ENCODE measurements at places on chromosomes 6 and 20.

DNA sequence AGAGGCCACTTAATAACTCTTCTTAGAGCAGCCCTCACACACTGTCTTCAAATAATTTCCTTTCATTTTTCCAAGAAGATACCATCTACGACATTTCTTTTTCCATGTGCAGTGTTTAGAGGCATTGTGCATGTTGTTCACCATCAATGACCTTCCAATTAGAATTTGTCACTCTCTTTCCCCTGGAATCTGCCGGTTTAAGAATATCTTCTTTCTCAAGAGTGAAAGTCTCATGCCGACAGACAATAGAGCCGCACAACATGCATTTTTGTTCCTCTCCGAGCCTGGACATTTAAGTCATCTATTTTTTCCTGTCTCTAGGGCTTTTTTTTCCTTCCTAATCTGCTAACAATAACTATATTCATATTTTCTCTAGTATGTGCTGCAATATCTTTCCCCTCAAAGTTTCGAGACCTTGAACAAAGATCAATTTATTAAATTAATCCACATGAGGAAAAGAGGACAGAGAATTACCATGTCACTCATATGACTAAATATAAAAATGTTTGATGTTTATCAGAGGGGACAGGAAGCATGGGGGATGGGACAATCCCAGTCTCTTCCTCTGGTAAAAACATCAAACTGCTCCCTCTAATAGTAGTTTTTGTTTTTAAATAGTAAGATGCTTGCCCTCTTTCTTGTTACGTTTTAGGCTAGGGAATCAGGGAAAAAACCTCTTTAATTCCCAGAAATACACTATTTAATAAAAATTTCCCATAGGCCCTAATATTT, 893.4 kb downstream of the C6orf118 start:
- DNase-seq = no peak

GRCh38 chr20:44020406-44021148, 105.9 kb downstream of the TOX2 start:
- no peak for DNase-seq

DNA sequence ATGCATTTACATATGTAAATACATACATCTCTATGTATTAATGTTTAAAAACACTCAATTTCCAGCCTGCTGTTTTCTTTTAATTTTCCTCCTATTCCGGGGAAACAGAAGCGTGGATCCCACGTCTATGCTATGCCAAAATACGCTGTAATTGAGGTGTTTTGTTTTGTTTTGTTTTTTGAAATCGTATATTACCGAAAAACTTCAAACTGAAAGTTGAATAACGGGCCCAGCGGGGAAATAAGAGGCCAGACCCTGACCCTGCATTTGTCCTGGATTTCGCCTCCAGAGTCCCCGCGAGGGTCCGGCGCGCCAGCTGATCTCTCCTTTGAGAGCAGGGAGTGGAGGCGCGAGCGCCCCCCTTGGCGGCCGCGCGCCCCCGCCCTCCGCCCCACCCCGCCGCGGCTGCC, 355 bp upstream of the BMP2 start:
- no peak for DNase-seq

GRCh38 chr6:144725736-144726522, 440.8 kb downstream of the UTRN start:
- DNase-seq = no peak

- peak; percentile 90 for DNase-seq
These were observed 76.6 kb upstream of the CST7 start for GRCh38 chr20:24872291-24873024.

- no peak for DNase-seq
These were observed 13.2 kb downstream of the QKI start for GRCh38 chr6:163427498-163428254.

DNA sequence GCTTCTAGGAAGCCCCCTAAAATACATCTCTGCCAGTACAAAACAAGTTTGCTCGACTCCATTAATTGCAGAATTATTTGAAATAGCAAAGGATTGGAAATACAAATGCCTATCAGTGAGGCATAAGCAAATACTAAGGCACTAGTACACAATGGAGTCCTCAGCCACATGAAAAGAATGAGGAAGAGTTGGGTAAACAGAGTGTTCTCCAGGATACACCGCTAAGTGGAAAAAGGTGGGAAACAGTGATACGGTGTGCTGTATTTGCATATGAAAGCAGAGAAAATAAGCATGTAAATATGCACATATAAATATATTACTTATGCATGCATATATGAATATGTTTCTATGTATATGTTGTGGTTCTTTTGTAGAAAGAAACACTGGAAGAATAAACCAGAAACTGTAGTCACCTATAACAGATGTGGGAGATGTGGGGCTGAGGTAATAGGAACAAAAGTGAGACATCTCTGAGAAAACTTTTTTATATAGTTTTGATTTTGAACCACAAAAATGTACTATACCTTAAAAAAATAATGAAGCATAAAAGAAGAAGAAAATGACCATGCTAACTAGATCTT, 143.4 kb upstream of the MYLIP start:
- no peak for DNase-seq

- no peak for DNase-seq
These were observed 565.1 kb downstream of the C6orf118 start for GRCh38 chr6:164744301-164744700.

- DNase-seq = no peak
These were observed 131.5 kb downstream of the ANKRD60 start for GRCh38 chr20:58096880-58097423.

DNA sequence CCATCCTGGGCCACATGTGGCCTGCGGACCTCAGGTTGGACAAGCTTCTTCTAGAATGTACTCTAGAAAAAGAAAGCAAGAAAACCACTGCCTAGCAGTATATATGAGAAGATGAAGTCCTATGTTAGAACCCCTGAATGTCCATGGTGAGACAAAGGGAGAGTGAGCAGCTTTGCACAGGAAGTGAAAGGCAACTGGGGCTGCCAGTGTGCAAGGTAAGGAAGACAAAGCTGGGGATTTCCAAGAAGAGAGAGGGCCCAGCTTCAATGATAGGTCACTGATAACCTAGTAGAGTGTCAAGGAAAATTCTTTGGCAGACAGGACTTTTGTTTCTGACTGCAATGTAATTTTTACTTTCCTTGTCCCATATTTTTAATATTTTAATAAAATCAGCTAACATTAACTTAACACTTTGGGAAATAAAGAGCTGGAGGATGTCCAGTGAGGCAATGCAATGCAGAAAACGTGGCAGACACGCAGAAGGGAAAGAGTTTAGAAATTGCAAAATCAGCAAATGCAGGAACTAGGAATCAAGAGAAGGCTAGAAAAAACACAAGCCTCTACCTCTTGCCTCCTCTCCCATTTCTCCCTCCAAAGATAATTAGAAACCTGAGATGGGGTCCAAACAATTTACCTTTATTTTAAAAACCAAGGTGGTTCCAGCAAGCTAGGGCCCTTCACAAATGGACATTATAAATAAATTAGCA, 47.4 kb downstream of the CYP39A1 start:
- DNase-seq = no peak

Data from COR-L47 (cell line).